ENCODE measurements at places on chromosomes 2 and 18.

DNA sequence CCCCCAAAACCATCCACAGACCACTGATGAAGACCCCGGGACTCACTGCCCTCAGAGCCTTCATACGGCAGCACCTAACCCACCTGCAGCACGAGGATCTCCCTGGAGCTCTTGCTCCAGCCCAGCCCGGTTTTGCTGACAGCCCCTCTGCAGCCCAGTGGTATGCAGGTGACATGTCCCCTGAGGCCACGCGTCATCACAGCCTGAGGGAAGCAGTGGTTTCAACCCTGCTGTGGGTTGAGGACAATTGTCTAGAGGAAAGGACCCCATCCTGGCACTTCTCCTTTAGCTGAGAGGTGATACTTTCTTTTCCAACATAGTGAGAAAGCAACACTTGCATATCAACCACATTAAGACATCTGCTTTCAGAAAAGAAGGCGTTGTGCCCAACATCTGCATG lies 134.0 kb downstream of the SEPTIN10 start:
- no peak for DNase-seq

- no peak for DNase-seq
Measured at GRCh38 chr2:203714112-203714511, 7.7 kb downstream of the CD28 start.

GRCh38 chr2:229660391-229660790 lies 54.0 kb downstream of the DNER start:
- no peak for DNase-seq

- no peak for DNase-seq
Measured at GRCh38 chr18:5980721-5981120, 85.4 kb upstream of the TMEM200C start.

DNA sequence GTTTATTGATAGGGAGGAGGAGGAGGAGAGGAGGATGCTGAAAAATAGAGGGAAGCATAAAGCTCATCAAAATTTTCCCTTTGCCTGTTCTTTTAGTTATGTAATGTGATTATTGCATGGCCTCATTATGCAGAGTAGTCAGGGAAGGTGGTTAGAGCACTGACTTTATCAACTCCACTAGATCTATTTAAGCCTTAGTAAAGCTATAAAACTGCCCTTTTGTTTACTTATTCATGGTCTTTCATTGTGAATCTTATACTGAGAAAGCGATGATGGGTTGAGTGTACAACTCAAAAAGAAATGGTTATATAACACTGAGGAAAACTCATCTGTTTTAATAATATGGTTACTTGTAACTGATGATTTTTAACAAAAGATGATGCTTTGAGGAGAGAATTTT lies 81.7 kb downstream of the MAP4K4 start:
- DNase-seq, result no peak

GRCh38 chr2:23618794-23619530 lies 234.0 kb downstream of the KLHL29 start:
- DNase-seq, result no peak

DNA sequence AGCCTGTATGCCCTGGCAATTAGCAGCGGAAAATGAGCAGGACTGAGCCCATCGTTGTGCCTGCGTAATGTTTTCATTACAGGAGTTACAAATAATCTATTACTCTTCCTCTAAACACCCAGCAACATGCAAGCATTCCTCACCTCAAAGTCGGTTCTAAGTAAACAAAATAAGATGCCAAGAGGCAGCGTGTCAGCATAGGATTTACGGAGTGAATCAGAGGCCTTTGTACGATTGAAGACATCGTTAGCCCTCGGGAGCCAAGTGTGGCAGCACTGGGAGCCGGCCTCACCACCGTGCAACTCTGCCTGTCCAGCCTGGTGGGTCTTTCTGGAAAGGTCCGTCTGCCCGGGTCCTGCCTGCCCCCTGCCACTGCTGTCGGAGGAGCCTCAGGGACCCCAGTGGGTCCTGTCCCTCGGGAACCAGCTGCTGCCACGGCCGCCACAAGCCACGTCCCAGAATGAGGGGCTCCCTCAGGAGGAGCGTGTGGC lies 80.1 kb upstream of the CTDP1 start:
- no peak for DNase-seq

DNA sequence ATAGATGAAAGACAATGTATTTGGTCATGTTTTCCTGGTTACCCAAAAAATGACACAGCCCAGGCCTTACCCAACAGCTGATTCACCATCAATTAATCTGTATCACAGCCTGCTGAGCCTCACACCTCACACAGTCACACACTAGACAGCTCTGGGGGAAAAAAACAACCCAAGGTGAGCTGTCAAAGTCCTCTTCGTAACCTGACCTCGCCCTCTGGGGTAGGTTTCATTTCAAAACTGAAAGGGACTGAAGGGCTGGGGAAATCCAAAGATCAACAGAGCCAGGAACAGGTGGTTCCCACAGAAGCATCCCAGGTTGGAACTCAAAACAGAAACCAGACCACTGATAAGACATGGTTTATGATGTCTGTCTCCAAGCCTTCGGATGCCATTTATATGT lies 18.2 kb upstream of the PCBP1 start:
- DNase-seq, result no peak

- DNase-seq, result no peak
Measured at GRCh38 chr2:219252900-219253752, at the start of gene TUBA4B. Gene TUBA4B (plus strand): TSS chr2:219253243. CDS start chr2:219253408, 165 bp downstream.

- no peak for DNase-seq
Measured at GRCh38 chr2:26327291-26328272, 18.4 kb upstream of the SELENOI start.

DNA sequence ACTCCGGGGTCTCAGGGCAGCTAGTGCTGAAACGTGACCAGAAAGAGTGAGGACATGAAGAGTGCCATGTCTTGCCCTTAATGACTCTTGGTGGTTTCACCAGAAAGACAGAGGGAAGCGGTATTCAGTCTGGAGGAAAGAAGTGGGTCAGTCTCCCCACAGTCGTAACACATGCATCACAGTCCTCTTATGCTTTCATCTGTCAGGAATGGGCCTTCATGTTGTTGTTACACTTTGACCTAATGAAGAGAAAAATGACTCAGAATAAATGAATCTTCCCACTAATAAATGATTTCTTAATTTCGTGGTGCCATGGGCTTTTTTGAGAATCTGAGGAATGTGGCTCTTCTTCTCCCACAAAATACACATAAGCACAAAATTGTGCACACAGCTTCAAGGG lies 103.2 kb downstream of the SLC8A1 start:
- no peak for DNase-seq

DNA sequence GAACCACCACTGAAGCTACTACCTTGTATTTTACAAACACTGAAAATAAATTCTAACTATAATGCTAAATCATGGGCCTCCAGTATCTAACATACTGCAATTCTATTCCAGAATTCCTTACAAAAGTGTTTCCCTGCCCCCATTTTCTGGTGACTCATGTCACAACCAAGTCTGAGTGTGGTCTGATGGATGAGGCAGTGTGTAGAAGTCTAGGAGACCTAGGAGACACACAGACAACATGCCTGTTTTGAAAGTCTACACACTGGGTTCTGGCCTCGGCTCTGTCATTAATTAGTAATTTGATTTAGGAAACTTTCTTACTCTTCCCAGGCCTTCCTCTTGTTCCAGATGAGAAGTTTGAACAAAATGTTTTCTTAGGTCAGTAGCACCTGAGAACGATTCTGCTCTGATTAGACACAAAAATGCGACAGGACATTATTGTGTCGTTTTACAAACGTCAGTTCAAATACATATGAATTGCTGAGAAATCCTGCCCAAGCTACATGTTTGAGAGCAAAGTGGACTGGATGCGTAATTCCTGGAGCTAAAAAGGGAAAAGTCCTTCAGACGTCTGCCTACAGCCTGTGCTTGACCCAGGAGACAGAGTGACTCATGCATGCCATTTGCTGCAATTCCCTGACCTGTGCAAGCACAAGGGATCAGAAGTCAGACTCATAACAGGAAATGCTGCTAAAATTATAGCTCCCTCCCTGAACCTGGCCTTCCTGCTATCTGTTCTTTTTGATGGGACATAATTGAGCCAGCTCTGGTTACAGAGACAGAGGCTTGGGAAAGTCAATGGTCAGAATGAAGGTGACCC lies 494.4 kb downstream of the SOX11 start:
- DNase-seq, result no peak

- no peak for DNase-seq
Measured at GRCh38 chr2:230830428-230830827, 34.3 kb upstream of the ITM2C start.

DNA sequence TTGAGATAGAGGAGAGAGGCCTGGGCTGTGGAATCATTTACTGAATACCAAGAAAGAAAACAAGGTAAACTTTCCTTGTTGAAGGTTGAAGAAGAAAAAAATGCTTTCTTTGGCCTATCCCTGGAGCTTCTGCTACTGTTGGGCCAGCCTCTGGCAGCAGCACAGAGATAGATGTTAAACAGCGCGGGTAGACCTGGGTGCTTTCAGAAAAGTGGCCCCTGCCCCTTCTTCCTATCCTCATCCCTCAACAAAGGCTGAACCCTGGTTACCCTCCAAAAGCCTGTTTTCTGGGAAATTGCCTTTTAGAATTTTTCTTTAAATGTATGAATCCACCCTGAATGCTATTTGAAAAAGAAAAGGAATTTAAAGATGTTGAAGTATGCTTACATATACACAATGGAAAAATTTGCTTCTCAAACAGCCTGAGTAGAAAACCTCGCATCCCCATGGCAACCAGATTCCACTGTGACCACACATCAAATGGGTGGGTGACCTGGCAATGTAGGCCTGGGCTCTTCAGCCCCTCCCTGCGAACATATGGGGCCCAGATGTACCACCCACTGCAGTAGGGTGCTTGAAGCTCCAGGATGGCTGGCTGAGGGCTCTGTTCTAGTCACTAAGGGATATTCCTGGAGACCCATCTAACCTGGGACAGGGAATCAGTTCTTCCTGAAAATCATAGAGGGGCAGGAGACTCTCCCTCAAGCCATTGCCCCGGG lies 23.4 kb upstream of the CHRNA1 start:
- no peak for DNase-seq

DNA sequence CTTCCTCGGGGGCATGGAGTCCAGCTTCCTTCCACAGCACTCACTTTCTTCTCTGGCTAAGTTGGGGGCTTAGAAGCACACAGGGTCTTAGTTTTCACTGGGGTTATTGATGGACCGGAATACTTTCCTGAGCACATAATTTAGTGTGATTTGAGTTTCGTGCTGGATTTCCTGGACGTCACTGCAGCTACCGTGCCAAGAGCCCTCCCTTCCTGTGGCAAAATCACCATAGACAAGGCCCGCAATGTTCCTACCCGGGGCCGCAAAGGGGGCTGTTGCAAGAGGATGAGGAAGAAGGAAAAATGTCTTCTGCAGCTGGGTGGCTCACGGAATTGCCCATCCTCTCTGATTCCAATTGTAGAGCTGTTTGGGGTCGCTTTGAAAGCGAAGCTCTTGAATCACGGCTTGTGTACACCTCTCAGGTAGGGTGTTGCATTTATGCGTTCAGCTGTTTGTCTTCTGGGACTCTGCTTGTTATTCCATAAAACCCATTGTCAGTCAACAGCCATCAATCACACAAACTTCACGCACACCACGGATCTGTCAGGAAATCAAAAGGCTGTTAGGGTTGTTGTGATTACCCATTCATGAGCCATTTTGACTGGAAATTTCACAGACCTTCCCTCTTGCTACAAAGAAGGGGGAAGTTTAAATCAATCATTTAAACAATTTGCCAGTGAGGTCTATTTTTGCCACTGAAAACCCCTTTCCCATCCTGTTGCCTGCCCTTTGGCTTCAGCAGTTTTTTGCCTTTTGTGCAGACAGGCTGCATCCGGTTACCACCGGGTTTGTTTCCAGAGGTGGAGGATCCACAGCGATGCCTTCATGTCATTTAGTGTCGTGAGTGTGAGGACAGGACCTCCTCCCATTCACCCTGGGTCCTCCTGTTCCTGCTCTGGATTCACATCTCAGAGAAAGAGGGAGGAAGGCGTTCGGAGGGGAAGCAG lies 36.0 kb downstream of the SMIM21 start:
- DNase-seq, result no peak

GRCh38 chr18:13914170-13914569 lies 1.2 kb downstream of the MC2R start:
- no peak for DNase-seq

DNA sequence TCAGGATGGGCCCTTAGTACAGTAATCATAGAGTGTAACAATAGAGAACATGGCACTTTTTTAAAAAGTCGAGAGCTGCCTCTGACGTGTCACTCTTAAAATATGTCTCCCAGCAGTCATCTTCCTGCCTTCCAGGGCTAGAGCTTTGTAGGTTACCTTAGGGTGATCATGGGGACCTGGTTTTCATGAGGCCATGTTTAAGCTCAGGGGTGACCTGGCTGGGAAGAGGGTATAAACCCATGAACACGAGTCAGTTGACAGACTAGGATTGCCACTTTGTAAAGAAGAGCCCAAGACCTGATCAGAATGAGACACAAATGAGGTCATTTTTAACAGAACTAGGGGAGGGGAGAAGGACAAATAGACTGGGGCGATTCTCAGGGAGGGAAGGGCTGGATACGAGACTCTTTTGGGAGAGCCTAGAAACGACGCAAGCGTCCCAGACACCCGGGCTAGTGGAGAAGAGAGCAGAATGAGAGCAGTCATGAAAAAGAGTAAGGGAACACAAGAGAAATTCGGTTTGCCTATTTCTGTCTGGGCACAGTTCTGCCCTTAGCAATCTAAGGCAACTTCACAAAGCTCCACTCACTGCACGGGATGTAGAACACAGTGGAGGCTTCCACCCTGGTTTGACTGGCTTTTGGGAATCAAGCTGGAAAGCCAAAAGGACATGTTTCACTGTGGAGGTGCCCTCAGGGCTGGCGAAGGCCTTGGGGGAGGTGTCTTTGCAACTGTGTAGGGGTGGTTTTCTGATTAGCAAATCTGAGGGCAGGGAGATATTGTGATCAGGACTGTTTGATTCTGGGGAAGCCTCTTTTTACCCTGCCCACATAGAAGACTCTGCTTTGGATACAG lies 1.8 kb upstream of the RAB31 start:
- DNase-seq, result no peak

DNA sequence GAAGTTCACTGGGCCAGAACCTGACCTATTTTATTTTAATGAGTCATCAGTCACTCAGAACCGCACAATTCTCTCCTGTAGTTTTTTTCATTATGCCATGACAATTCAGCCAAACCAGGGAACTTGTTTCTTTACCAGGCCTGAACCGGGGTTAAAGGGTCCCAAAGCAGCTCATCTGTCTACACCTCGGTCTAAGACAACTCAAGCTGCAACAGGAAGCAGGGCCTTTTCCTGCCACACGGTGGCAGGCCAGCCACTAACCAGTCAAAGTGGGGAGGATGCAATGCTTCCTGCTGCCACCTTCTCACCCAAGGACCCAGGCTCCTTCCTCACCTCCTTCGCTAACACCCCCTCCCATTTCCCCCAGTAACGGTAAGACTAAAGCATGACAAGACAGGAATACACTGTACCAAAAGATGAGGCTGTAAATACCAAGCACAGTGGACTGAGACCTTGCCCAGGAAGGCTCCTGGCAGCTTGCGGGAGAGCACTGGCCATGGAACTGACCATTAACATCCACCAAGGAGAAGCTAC lies 56.7 kb upstream of the ACKR3 start:
- no peak for DNase-seq

GRCh38 chr2:17878281-17879136 lies at the start of gene KCNS3:
Gene KCNS3 (plus strand): TSS chr2:17878667. CDS start chr2:17931009, 52,342 bp downstream.
- no peak for DNase-seq

Measured in cortex of kidney (tissue), 1 donor.